ENCODE measurements at places on chromosomes 5 and 9.

GRCh38 chr9:3893519-3893918, 367.7 kb upstream of the RFX3 start:
- DNase-seq, result no peak

DNA sequence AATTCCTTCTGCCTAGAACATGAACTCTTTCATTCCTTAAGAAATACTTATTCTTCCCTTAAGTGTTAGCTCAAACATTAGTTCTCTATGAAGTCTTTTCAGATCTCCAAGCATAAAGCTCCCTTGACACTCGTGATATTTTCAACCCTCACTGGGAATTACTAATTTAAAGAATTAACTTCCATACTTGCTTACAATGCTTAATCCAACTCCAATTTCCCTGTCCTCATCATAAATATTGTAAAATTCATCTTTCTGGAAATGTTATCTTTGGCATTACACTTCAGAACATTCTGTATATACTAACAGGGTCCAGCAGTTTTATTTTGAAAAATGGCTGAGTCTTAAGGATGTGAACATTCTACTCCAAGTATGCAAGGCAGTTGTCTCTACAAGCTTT, 7.2 kb downstream of the STARD4 start:
- no peak for DNase-seq

- no peak for DNase-seq
Observed at GRCh38 chr9:93052791-93053540, 5.5 kb upstream of the SUSD3 start.

- DNase-seq, result no peak
Observed at GRCh38 chr9:124500796-124501611, 6.2 kb downstream of the NR5A1 start.

Measured in CD4-positive, alpha-beta T cell treated with Interleukin-4 for 1 hour (primary cell).